ENCODE measurements at places on chromosomes 12 and 14.

- no peak for DNase-seq
Measured at GRCh38 chr14:67576216-67576955, 23.7 kb downstream of the PIGH start.

- DNase-seq: no peak
Measured at GRCh38 chr14:21074398-21075272, 4.5 kb downstream of the ARHGEF40 start.

DNA sequence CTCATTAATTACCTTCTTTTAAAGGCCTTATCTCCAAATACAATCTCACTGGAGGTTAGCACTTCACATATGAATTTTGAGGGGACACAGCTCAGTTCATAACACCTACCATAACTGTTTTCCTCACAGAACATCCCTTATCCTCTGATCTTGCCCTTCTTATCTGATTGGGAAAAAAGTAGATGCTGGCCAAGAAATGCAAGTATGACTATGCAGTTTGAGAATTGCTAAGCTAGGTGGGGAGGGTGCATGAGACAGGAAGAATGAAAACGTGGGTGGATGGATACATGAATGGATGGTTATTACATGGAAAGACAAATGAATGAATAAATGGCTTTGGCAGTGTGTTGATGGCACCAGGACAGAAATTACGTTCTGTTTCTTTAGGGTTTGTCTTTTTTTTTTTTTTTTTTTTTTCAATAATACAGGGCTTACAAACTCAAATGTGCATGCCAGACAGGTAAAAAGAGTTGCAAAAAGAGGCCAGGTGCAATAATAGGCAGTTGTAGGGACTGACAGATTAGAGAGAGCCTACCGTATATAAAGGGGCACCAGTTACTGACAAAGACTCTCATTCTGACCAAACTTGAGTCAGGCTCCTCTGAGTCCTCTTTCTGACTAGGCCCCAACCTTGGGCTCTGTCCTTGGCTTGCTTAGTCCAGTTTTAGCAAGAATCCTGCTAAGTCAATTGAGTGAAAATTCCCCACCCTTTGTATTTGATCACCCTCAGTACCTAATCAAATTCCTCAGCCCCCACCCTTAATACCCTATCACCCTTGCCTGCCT is 304.9 kb downstream of the ZFP36L1 start:
- no peak for DNase-seq

GRCh38 chr12:102702447-102703114 is 214.5 kb downstream of the PAH start:
- peak; percentile 30 for DNase-seq

DNA sequence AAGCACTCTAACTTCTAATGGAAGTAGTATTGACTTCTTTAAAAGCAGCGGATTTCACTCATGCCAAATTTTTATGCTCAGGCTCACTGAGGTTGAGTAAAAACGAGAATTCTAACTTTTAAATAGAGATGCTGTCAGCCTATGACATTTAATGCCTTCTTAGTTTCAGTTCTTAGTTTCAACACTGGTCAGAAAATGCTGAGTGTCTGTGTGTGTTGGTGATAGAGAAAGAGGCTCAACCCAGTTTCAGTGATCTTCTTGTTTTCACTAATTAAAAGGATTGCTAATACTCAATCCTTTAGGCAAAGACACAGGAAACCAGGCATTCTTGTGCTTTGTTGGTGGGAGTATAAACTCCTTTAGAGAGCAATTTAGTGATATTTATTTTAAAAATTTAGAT is 31.0 kb downstream of the PEBP1 start:
- no peak for DNase-seq

GRCh38 chr12:50753232-50753769 is 10.6 kb upstream of the ATF1 start:
- no peak for DNase-seq

- peak; percentile 42 for DNase-seq
Measured at GRCh38 chr14:31080056-31080455, 53.9 kb upstream of the STRN3 start.

DNA sequence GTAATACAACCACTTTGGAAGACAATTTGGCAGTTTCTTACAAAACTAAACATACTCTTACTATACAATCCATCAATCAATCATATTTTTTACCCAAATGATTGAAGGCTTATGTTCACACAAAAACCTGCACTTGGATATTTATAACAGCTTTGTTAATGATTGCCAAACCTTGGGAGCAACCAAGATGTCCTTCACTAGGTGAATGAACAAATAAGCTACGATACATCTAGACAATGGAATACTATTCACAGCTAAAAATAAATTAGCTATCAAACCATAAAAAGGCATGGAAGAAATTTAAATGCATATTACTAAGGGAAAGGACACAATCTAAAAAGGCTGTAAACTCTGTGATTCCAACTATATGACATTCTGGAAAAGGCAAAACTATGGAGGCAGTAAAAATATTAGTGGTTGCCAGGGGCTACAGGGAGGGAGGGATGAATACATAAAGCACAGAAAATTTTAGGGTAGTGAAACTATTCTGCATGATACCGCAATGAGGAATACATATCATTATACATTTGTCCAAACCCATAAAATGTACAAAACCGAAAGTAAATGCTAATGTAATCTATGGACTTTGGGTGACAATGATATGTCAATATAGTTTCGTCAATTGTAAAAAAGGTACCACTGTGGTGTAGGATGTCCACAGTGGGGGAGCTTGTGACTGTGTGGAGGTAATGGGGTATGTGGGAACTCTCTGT is 70.5 kb downstream of the GPR65 start:
- DNase-seq: no peak

GRCh38 chr14:89292579-89293313 is 124.3 kb downstream of the FOXN3 start:
- no peak for DNase-seq

- no peak for DNase-seq
Measured at GRCh38 chr14:61179796-61180398, 101.2 kb downstream of the TMEM30B start.

- DNase-seq: no peak
Measured at GRCh38 chr14:96484399-96484798, 17.8 kb upstream of the PAPOLA start.

GRCh38 chr12:94178054-94178453 is 29.7 kb downstream of the PLXNC1 start:
- no peak for DNase-seq

DNA sequence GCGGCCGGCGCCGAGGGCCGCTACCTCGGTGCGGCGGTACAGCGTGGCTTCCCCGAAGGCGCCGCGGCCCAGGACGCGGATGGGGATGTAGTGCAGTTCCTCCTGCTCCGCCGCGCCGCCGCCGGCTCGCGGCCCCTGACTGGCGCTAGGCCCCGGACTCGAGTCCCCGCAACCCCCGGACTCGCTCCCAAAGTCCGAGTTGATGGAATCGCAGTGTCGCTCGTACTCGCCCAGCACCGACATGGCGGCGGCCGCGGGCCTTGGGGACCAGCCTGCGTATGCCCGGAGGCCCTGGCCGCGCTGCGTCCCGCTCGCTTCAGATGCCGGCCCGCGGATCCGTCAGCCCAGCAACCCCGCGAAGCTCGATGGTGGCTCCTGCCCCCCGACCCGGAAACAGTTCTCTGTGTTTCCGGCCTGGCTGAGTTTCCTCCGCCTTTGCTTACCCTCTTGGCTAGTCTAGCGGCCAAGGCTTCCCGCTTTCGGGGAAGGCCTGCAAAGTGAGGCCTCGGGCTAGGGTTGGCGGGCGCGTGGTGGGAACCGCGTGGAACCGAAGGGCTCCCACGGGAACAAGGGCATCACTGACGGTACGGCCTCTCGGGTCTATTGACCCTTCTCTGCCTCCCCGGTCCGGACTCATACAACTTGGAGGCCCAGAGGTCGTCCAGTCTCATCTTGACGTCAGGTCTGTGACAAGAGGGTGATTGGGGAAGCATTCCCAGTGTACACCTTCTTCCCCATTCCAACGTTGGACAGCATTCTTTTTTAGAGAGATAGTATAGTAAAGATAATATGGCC is at the start of gene NEK9:
NEK9 (minus strand) TSS at position 370 of the 795 bp plus-strand sequence; CDS start at position 243, 127 bp downstream.
- peak; percentile 61 for DNase-seq

- DNase-seq: no peak
Measured at GRCh38 chr14:29724991-29725390, 202.7 kb downstream of the PRKD1 start.

- no peak for DNase-seq
Measured at GRCh38 chr12:25529738-25530137, 23.3 kb downstream of the LMNTD1 start.

DNA sequence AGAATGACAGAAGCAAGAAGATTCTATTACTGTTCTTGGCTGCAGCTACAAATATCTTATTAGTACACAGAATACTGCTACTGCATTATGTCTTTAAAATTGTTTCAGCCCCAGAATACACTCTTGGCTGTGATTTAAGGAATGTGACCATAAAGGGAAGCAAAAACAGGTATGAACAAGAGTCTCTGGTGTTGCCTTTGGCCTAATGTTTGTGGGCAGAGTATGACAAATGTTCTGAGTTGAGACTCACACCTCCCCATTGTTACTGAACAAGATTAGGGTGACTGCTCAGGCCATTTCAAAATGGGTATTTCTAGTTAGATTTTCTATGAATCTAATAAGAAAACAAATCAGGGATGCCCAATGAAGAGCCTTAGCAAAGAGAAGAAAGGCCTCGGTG is 28.5 kb downstream of the TTC6 start:
- DNase-seq: no peak

DNA sequence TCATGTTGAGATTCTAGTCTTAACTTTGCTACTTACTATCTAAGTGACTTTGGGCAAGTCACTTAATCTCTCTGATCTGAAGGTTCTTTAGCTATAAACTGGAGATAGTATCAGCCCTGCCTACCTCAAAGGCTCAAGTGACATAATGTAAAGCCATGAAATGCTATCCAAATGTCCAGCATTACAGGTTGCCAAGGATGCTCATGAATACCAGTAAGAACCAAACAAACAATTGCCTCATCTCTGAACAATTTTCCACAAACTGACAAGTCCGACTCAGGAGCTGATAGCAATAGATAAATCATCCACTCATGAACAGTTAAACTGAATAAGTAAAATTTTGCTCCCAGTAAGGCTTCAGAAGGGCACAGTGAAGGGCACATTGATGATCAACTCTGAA is 51.5 kb downstream of the LMNTD1 start:
- DNase-seq: peak; percentile 40

- DNase-seq: no peak
Measured at GRCh38 chr14:105495101-105495989, 4.3 kb downstream of the TEDC1 start.

DNA sequence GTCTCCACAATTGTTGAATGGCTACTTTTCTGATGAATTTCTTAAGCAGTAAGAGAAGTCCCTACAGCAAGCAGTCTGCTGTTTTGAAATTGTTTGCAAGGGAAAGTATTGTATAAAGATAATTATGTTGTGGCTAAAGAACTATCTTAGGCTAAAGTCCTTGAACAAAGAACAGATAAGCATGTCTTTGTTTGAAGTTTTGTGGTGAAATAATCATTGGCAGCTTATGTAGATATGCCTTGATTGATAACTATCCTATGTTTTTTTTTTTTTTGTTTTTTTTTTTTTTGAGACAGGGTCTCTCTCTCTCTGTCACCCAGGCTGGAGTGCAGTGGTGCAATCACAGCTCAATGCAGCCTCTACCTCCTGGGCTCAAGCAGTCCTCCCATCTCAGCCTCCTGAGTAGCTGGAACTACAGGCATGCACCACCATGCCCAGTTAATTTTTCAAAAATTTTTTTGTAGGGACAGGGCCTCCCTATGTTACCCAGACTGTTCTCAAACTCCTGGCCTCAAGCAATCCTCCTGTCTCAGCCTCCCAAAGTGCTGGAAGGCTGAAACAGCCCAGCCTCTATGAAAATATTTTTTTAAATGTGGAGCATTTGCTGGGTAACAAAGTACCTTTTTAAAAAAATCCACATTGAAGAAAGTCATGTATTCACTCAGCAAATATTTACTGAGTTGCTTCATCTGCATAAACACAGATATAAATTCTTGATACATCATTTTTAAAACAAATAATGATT is 80.8 kb downstream of the LLPH start:
- no peak for DNase-seq

DNA sequence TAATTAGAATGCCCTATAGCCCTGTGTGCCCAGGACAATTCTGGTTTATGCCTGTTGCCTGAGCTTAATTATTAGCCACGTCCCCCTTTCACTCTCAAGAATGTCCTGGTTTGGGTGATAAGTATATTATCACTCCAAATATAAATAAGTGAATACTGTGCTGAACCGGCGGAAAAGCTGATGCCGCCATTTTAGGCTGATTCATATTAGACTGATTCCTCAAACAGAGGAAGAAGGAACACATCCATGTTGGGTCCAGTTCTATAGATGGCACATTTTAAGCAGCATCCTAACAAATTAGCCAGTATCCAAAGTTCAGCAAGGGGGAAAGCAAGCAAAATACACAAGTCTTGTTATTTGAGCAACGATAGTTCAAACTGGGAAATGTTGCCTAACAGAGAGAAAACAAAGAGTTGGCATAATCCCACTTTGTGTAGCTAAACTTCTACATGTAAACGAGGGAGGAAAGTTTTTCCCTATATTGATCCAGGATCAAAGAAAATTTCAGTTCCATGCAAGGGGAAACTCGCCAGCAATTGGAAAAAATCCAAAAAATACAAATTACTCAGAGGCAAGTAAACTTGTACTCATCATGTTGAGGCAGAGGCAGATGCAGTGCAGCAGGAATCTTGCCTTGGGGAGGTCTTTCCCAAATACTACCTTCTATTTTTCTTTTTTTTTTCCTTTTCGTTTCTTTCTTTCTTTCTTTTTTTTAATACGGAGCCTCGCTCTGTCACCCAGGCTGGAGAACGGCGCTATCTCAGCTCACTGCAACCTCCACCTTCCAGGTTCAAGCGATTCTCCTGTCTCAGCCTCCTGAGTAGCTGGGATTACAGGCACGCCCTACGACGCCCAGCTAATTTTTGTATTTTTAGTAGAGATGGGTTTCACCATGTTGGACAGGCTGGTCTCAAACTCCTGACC is 96.2 kb downstream of the ITPR2 start:
- DNase-seq: no peak

DNA sequence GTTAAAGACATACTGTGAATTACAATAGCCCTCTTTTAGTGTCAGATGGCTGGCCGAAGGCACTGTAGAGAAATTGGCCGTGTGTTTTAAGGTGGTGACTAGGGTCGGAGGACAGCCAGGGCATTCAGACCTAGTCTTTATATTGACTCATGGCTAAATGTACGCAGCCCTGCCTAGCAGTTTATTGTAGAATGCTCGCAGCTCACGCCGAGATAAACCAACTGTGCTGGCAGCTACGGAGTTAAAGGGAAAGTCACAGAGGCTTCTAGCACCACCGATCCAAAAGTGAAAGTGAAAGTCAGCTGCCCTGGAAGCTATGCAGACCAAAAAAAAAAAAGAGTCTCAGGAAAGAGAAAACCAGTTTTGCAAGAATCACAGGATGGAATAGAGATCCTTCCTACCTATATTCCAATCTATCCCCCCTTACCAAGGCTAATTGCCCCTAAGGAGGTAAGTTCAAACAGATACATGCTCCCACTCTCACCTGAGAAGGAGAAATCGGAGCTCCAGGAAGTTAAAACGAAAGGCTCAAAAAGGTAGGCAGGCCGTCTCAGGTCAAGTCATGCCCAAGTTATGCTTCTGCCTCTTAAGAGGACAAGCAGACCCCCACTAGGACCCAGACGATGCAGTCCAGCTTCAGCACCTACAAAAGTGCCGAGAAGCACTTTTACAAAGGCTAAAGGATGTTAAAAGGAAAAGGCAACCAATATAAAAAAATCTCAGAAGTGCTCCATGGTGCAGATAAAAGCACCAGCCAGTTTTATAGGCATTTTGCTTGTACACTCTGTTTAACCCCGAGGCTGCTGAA is 24.8 kb downstream of the KLRK1 start:
- DNase-seq: peak; percentile 78
